ENCODE measurements at places on chromosomes 5 and 9.

DNA sequence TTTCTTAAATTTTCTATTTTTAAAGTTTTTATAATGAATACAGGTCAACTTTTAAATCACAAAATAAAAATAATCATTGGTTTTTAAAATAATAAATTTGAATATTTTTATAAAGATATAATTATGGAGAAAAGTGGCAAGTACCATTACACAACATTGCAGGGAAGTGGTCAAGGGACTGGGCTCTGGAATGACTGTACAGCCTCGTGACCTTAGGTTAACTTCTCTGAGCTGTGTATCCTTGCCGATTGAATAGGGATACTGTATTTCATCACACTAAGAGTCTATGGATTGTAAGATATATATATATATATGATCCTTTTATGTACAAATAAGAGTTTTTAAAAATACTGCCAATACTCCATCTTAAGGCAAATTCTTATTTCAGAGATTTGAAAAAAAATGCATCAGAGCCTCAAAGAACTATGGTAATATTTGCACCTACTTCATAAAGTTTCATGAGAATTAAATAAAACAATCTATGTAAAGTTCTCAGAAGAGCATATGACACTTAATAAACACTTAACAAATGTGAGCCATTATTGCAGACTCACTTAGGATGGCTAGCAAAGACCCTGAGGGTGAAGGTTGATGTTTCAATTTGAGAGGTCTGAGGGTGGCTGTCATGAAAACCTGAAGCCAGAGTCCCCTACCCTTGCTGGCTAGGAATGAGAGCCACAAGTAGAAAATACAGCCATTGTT is 136.5 kb downstream of the CCDC192 start:
- DNase-seq = no peak

- DNase-seq = no peak
These were observed 169.8 kb upstream of the GRAMD2B start for GRCh38 chr5:126253406-126253805.

DNA sequence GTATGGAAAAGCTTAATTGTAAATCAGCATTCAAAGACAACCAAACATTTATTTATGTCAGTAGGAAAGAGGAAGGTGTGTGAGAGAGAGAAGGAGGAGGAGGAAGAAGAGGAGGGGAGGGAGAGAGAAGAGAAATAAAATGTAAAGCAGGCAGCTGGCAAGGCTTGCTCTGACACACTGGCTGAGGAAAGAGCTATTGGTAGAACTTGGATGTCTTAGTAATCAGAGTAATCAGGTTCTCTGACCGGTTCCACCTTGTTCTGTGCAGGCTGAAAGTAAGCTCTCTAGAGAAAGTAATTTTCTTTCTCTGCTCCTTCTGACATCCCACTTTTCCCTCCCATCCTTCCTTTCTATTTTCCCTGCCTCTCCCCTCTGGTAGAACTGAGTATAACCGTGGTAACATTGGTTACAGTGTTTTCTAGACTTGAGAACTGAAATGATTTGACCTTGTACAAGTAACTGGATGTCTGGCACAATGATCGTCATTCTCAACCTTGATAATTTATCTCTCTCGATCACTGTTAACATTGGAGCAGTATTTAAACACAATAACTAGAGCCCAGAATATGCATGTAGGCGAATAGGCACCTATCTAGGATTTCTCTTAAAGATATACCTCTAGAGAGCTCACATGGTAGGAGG is 33.3 kb downstream of the TLE4 start:
- no peak for DNase-seq

DNA sequence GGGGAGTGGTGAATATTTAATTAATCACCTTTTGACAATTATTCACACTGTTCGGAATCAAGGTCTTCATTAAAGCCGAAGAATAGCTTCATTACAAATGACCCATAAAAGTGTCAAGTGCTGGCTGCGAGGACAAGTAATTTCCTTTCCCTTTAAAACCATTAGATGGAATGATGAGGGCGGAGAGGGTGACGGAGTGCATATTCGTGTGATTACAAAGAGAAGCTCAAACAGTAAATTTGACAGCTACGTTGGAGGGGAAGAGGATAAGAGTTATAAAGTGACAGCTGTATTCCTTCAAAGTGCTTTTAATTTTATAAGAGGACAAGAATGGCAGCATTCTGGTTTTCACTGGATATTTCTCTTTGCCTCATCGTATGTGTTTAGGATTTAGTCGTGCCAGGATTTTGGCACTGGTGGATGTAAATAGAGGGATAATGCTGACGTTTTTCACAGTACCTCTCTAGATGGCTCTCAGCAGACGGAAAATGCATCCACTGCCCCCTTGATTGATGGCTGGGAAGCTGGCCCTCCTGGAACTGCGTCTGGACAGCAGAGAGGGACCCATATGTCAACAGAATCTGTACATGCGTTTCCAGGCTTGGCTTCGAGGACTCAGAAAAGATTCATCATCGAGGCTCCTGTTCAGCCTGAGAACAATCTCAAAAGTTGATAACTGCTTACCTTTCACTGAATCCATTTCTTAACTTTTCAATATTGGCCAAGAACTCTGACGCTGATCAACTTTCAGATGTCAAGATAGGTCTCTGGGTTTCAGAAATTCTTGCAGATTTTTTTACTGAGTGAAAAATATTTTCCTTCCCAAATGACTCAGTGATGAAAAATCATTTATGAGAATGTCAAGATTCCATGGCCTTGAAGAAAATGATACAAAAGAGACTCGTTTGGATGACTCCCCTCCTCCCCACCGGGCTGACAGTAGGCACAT is 50.4 kb upstream of the IRX2 start:
- DNase-seq = peak; percentile 70

GRCh38 chr5:26881901-26882300 is 156.5 kb downstream of the CDH9 start:
- no peak for DNase-seq

GRCh38 chr9:36317766-36318165 is 59.5 kb upstream of the GNE start:
- DNase-seq = peak; percentile 82

DNA sequence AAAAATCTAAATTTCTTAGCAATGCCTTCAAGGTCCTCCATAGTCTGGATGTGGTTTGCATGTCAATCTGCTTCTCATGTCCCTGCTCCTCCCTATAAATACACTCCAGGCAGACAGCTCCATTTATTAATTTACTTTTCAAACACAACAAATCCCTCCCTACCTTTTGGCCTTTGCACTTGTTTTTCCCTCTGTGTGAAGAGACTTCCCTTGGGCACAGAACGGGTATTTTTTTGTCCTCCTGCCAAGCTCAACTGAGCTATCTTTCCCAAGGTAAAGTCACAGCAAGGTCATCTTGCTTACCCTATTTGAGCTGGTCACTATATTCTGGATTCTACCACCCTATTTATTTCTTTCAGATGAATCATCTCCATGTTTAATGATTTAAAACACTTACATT is 159.6 kb upstream of the ANKH start:
- DNase-seq = no peak

DNA sequence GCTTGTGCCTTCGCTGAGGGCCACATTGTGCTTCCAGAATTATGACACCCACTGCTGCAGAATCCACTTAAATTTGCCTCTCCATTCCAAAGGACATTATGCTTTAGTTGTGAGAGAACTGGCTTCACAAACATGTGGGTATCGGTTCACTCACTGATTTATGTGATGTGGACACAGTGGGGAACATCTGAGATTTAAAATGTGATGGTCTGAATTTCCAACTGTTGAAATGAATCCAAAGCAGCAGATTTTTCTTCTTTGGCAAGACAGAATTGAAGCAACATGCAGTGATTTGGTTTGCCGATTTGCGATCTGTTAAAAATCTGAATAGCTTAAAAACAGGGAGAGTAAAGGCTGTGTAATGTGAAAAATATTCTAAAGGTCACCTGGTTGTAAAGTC is 20.3 kb downstream of the PCSK5 start:
- DNase-seq = no peak

DNA sequence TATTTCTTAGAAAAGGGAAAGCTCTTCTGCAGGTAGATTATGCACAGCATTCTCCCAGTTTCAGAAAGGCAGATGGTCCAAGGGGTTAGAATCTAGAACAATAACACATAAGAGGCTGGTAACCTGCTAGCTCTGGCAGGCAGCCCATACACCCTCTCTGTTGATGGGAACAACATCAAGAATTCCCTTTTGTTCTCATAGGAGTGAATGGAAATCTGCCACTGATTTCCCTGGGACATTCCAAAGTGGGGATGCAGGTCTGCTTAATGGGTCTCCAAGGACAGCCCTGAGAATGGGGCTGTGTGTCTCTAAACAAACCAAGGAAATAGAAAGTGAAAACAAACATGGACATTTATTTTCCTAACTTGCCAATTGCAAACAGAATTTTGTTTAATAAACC is 456.8 kb downstream of the EBF1 start:
- peak; percentile 9 for DNase-seq

DNA sequence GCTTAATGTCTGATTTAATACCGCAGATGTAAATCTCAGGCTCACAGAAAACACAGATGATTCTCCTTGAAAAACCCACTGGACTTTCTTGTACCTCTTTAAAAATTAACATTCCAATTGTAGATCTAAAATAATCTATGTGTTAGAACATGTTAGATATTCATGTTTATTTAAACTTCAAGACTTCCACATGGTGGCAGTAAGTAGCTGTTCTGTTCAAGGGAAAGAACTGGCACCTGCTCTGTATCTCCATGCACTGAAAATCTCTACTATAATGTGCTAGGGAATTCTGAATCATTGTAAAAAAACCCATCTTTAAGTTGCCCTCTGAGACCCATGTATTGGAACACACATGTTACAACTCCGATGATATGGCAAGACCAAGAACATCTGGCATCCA is 366.9 kb downstream of the DMRTA1 start:
- no peak for DNase-seq

GRCh38 chr9:94017939-94018531 is 62.9 kb upstream of the BARX1 start:
- DNase-seq = no peak

GRCh38 chr5:95620030-95620869 is at the start of gene GPR150:
GPR150 (plus strand) TSS chr5:95620087; CDS start chr5:95620276, 189 bp downstream.
- DNase-seq = peak; percentile 2

DNA sequence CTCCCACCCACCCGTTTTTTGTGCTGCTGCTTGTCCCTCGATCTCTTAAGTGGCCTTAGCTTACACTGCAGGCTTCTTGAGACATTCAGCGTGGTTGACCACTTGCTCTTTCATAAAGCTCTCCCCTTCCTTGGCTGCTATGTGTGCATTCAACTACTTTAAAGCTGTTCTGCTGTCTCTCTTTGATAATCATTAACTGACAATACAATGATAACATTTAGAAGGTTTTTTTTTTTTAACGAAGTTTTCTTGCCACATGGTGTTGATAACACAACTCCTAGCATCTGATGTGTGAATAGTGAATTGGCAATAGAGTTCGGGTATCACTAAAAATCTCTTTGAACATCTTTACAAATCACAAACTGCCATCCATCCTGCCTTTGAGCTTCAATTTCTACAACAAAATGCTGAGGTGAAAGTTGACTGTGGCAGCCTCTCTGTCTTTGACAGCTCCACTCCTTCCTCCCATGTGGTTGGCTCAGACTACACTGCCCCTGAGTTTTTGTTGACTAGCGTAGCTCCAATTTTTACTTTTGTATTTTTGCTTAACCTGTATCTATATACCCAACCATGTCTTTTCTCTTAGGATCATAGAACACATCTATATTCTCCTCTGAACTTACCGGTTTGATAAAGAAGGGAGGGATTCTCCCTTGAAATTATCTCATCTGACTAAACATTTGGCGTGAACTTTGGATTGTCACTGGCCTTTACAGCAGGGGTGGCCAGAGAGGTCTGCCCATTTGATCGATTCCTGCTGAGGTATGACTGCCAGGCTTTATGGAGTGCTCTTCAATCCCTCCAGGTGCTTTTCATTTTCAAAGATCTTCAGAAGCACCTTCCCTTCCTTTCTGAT is 409.4 kb upstream of the CD180 start:
- no peak for DNase-seq

- DNase-seq = no peak
These were observed 283.7 kb upstream of the IRX4 start for GRCh38 chr5:2166306-2166978.

GRCh38 chr5:157558041-157558595 is 17.5 kb downstream of the ADAM19 start:
- no peak for DNase-seq

DNA sequence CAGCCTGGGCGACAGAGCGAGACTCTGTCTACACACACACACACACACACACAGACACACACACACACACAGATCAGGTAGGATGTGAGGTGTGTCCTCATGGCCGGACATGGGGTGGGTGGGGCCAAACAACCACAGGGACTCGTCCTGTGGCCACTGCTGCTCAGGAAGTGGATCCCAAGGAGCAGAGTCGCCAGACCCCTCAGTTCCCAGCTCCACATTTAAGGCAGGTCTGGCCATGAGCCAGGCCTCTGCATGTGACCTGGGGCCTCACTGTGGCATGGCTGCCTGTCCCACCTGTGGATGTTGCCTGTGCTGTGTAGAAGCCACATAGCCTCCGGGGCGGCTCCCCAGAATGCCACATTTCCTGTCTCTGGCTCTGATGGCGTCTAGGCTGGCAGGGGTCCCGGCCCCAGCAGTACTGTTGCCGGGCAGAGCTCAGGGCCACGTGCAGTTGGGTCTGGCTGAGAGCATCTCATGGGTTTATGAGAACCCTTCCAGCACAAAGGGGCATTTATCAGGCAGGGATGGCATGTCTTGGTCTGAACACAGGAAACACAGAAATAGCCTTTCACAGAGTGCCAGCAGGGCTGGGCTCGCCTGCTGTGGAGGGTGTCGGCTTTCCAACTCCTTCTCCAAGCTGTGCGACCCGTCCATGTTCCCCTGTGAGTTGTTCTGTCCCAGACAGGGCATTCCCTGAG is 9.9 kb upstream of the NINJ1 start:
- no peak for DNase-seq

GRCh38 chr5:68776381-68776780 is 317.4 kb upstream of the SLC30A5 start:
- DNase-seq = no peak

- DNase-seq = no peak
These were observed 141.7 kb downstream of the SYK start for GRCh38 chr9:90943341-90943740.

- no peak for DNase-seq
These were observed 162.9 kb upstream of the FTMT start for GRCh38 chr5:121688781-121689180.

Measured in DMS153 (cell line).